ENCODE measurements at places on chromosomes 12 and 14. TPM values are rescaled to one million over a fixed set of nuclear protein-coding genes. Genes with fewer than 3 reads are reported as not detected.

GRCh38 chr12:93127107-93127560 lies 198.0 kb upstream of the EEA1 start:
- no peak overlapping the region for H3K4me3 ChIP-seq
- H3K36me3 ChIP-seq = no peaks in the 10 kb centered on the region
- no peaks in the 10 kb centered on the region for H3K27me3 ChIP-seq
- H3K27ac ChIP-seq = peak overlapping the region; percentile 87
- no peak for DNase-seq
- peaks cover 16% of the 10 kb centered on the region for H3K4me1 ChIP-seq

DNA sequence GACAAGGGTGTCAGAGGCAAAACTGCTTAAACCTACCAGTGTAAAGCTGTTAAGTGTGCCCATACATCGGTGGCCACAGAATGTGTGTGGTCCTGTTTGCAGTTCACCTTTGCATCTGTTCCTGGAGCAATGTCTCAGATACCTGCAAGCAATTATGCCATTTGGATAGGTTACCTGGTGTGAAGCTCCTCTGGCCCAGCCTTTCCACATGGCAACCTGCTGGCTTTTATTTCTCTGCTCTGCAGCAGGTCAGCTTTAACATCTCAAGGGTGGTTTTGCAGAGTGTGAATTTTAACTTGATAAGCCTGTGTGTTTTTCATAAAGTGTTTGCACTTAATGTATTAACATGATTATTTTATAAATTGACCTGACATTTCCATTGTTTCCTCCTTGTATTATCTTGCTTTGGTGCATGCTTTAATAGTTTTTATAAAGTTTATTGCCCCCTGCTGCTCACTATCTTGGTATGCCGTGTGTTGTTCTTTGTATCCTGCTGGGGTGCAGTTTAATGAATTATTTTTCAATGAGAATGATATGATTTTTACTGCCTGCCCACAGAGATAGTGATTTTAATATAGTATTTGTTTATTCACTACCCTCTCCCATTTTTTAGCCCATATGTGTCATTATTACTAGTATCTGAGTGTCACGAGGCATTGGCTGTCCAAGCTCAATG lies 403.8 kb downstream of the NPAS3 start:
- DNase-seq = no peak
- no peak overlapping the region for H3K4me3 ChIP-seq
- H3K4me1 ChIP-seq = no peaks in the 10 kb centered on the region
- H3K36me3 ChIP-seq = no peaks in the 10 kb centered on the region
- no peak overlapping the region for H3K27ac ChIP-seq

DNA sequence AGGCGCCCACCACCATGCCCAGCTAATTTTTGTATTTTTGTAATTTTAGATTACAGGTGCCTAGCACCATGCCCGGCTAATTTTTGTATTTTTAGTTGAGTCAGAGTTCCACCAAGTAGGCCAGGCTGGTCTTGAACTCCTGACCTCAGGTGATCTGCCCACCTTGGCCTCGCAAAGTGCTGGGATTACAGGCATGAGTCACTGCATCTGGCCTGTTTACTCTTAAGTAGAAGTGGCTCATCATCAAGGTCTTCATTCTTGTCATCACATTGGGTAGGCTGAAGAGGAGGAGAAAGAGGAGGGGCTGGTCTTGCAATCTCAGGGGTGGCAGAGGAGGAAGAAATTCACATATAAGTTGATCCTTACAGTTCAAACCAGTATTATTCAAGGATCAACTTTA lies 152.4 kb upstream of the ATP2B1 start:
- no peak overlapping the region for H3K27ac ChIP-seq
- H3K4me3 ChIP-seq = no peak overlapping the region
- no peaks in the 10 kb centered on the region for H3K36me3 ChIP-seq

- H3K27ac ChIP-seq = no peak overlapping the region
- no peak for DNase-seq
- H3K4me1 ChIP-seq = peaks cover 68% of the 10 kb centered on the region
- no peaks in the 10 kb centered on the region for H3K27me3 ChIP-seq
Observed at GRCh38 chr12:104490850-104491249, 34.1 kb downstream of the CHST11 start.

DNA sequence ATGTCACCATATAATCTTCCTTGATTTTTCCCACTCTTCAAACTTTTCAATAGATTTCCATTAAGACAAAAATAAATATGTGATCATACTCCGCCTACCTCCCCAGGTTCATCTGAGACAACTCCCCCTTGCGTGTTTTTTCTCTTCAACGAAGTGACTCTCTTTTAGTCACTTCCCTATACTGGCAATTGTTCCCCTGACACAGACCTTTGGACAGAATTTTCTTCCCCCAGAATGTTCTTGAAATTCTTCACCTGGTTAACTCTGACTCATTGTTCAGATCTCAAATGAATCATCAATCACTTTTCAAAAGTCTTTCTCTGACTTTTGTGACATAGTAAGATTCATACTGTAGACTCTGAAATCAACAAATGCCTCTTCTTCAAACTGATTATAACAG lies 727.3 kb upstream of the LMO3 start:
- no peaks in the 10 kb centered on the region for H3K4me1 ChIP-seq
- H3K36me3 ChIP-seq = no peaks in the 10 kb centered on the region
- no peak overlapping the region for H3K27ac ChIP-seq

DNA sequence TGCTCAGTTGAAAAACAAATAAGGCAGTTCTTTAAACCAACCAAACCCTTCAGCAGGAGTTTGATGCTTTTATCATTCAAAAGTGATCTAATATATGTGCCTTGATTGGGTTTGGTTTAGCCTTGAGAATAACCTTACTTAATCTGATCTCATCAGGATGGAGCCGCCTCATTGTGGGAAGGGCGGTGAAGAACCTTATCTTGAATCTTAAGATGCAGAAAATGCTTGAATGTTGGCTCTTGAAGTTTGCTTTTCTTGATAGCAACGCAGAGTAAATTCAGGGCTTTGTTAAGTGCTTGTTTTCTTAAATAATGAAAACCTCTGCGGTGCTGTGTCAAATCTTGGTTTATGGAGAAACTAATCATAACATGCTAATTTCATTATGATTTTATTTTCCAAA lies 138.2 kb downstream of the MON2 start:
- no peaks in the 10 kb centered on the region for H3K27me3 ChIP-seq
- H3K27ac ChIP-seq = no peak overlapping the region
- no peak for DNase-seq
- H3K4me3 ChIP-seq = peak overlapping the region; percentile 71
- H3K36me3 ChIP-seq = no peaks in the 10 kb centered on the region

GRCh38 chr12:87233671-87234070 lies 795.5 kb downstream of the C12orf50 start:
- DNase-seq = peak; percentile 28
- no peaks in the 10 kb centered on the region for H3K4me1 ChIP-seq
- H3K4me3 ChIP-seq = no peak overlapping the region
- no peaks in the 10 kb centered on the region for H3K27me3 ChIP-seq

Gene TAS2R46
- total RNA-seq = 2.2 TPM

Gene LRP1
- total RNA-seq = 129 TPM
